Cortex of kidney (tissue), 1 donor: ENCODE measurements at places on chromosomes 3 and 15.

- no peak for DNase-seq
Observed at GRCh38 chr3:150345021-150345538, 63.0 kb upstream of the TSC22D2 start.

GRCh38 chr15:101156509-101157159 lies 95.2 kb downstream of the CHSY1 start:
- DNase-seq: no peak

DNA sequence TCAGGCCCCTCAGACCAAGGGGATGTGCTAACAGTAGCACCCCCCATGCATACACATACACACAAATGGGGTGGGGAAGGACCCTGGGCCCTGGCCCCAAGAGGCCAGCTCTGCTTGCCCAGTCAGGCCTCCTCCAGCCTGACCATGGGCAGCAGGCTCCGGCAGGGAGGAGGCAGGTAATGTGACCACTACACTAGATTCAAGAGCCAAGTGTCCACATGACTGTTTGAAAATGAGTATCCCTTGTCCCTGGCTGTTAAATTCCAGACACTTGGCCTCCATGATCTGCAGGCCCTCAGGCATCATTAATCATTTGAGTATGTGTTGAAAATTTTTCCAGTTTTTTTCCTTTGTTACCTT lies 13.9 kb upstream of the GNAI2 start:
- DNase-seq: no peak

- DNase-seq: no peak
Observed at GRCh38 chr3:48347500-48347899, 14.0 kb upstream of the SPINK8 start.
